ENCODE measurements at places on chromosomes 2 and 18.
A peak's percentile ranks its signal among the peaks of the same experiment; 100 is the strongest.

GRCh38 chr2:101396316-101396717 lies 9.0 kb upstream of the CREG2 start:
- peak; percentile 87 for DNase-seq

DNA sequence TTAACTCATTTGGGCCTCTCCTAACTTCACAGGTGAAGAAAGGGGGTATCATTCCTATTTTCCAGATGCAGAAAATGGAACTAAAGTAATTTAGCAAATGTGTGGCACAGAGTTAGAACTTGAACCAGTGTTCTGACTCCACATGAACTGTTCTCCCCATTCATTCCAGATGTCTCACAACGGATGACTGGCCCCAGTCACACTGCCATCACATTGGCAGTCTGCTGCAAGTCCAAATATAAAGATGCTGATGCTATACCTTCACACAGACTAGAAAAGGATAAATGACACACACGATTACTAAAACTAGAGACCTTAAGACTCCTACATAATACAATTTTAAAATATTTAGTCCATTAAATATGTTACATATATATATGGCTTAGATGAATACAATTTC lies 195.7 kb downstream of the NBAS start:
- no peak for DNase-seq

DNA sequence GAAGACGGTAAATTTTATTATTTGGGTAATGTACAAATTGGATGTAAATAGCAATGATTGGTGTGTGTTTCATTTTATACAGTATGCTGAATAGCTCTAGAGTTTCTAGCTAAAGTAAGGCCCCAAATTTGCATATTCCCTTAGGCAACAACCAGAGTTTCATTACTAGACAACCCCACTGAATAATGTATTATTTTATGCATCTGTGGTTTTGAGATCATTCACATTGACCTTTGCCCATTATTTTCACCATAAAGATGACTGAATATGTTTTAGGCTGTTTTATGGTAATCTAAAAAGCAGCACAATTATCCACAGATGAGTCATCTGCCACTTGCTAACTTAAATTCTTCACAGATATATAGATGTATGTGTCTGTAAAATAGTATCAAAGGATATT lies 44.5 kb upstream of the C2orf74 start:
- peak; percentile 9 for DNase-seq

GRCh38 chr2:97706708-97707345 lies 6.5 kb upstream of the ZAP70 start:
- no peak for DNase-seq

DNA sequence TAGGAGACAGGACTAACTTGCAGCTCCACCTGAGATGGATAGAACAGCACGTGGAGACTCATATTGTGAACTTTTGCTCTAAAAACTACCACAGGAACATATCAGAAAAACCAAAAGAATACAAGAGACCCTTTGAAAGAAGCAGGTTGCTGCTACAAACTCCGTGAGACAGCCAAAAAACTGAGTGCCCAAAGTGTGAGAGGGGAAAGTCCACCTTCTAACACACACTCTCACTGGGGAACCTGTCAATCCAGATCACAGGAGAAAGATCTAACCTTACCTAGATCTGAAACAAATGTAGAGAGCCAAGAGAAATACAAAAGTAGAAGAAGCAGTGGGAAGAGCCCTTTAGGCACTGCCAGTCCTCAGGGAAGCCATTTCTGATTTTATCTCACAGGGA lies 46.3 kb upstream of the SPOPL start:
- no peak for DNase-seq

DNA sequence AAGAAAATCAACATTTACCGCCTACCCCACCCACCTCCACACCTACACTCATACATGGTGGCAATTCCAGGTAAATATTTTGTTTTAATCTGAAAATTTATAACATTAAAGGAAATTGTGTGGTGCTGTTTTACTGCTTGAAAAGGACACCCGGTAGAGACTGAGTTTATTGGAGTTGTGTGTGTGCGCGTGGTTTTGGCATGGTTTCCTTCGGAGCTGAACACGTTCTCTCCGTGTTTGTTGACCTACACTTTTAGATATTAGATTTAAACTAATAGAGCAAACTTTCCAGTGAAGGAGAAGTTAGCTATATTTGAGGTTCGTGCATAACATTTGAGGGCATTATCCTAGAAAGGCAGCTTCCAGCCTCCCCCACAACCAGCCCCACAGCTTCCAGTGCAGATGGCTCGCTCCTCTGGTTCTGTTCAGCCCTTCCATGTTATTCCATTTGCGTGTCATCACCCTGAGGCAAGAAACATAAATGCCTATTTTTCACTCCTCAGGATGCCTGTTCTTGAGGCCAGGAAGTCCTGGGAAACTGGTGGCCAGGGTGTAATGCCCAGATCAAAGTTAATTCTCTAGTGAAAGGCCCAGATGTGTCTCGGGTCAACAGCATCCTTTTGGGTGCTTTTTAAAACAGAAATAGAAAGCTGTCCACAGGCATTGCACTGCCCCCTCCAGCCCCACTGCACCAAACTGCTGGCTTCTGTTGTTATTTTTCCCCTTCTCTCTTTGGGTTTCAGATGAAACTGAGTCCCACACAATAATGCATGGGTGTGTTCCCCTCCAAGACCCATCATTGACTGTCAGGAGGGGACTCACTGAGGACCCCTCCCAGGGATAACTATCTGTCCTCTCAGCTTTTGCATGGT lies 190.2 kb downstream of the SETBP1 start:
- no peak for DNase-seq

DNA sequence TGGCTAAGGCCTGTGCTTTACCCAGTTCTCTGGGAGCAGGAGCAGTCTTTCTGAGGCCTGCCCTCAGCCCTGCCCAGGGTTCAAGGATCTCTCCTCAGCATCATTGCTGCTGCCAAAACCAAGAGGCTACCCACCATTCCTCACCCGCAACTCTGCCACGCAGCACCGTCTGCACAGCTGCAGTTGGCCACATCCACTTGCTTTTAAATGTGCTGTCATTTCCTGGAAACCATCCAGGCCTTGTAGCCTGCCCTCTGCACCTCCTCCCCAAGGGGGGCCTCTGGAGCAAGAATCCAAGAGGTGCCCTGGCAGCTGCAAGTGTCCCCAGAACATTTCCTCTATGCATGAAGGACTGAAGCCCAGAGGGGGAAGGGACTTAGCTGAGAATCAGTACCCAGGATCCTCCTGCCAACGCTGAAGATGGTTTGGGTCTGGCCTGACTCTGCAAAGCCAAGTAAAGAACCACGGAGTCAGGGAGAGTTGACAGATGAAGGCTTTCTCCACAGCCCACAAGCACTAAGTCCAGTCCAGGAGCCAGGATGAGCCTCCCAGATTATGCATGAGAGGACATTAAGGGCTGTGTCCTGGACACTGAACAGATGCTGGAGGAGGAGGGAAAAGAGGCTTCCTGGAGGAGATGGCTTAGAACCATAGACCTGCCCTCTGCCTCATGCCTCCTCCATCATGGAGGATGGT lies 14.9 kb downstream of the EMX1 start:
- DNase-seq = no peak

DNA sequence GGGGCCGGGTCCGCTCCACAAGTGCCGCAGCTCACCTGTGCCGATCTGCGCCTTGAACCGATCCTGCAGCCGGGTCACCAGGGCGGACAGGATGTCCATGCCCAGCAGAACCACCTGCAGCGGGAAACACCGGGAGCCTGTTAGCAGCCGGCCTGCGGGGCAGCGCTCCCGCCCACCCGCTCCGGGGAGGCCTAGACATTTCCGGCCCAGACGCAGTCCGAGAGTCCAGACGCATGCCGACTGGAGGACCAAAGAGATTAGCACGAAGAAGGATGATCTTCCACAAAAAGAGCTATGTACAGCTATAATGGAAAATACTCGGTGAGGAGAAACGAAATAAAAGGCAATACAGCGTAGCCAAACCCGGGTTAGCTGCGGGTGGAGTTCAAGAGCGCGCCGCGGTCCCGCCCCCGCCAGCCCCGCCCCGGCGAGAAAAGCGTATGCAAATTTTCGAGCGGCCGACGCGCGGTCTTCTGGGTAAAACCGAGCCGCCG lies 421 bp upstream of the RNU4ATAC start:
- no peak for DNase-seq
